Activated CD4-positive, alpha-beta T cell treated with anti-CD3 and anti-CD28 coated beads for 48 hours (primary cell): ENCODE measurements at places on chromosomes 2 and 18.
A peak's percentile ranks its signal among the peaks of the same experiment; 100 is the strongest.

GRCh38 chr2:113342650-113343049 lies 63.9 kb upstream of the PAX8 start:
- DNase-seq, result no peak

GRCh38 chr2:190767821-190768220 lies 112.8 kb upstream of the GLS start:
- DNase-seq, result no peak

GRCh38 chr2:239329284-239329971 lies 71.4 kb downstream of the HDAC4 start:
- no peak for DNase-seq

- no peak for DNase-seq
Observed at GRCh38 chr2:69801745-69802290, 27.6 kb upstream of the GMCL1 start.

- DNase-seq, result no peak
Observed at GRCh38 chr2:236101311-236101950, 66.8 kb downstream of the GBX2 start.

DNA sequence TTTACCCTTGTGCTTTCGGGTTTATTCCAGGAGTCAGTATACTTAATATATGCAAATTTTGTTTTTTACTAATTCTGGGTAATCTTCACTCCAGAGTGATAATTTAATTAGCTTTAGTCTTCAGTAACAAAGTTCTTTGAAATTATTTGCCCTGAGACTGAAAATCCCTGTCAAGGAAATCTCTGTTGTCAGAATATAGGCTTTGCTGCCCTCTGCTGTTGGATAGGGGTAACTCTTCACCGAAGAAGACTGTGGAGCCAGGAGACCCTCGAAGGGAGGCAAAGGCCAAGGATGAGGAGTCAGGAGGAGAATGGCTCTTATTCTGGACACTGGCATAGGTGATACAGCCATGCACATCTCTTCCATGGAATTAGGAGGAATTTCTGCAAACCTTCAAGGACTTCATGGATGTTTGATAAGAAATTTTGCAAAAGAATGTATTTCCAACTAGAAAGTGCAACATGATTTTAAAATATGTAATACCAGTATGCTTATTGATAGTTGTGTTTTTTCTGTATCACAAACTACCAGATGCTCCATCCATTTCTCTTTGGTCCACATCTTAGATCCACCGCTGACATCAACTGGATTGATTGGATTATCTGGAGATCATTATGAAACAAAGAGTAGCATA lies 182.3 kb downstream of the RDH14 start:
- peak; percentile 34 for DNase-seq

DNA sequence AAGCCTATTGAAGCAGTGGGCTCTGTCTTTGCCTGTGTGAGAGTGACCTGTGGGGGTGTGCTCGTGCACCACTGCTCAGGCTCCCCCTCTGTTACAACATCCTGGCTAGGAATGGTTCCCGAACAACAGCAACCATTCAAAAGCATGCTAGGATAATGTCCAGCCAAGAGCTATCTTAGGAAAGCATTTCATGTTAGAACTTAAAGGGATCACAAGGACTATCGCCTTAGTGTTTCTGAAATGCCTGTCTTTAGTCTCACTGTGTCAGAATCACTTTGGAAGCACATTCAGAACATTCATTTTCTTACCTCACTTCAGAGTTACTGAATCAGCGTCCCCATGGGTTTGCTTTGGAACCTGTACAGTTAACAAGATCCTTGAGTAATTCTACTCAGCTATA lies 134.9 kb upstream of the DSEL start:
- DNase-seq, result no peak

GRCh38 chr2:847669-848068 lies 103.0 kb upstream of the SNTG2 start:
- no peak for DNase-seq

DNA sequence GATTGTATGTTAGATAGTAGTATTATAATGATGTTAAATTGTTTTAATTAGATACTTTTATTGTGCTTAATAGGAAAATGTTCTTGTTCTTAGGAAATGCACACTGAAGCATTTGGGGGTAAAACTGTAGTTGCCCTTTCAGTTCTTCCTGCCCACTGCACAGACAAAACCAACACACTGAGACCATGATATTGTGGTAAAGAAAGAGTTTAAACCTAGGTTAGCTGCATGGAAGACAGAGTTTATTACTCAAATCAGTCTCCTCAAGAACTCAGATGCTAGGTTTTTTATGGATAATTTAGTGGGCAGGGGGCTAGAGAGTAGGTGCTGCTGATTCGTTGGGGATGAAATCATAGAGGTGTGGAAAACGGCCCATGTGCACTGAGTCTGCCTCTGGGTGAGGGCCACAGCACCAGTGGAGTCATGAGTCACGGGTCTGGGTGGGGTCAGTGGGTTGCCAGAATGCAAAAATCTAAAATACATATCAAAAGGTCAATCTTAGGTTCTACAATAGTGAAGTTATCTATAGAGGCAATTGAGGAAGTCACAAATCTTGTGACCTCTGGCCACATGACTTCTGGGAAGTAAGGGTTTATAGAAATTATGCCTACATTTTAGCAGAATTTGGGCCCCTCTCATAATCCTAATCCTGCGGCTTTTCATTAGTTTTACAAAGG lies 283.4 kb upstream of the FBXO11 start:
- DNase-seq, result no peak

- DNase-seq, result no peak
Observed at GRCh38 chr2:238696331-238696730, 151.6 kb upstream of the TWIST2 start.

DNA sequence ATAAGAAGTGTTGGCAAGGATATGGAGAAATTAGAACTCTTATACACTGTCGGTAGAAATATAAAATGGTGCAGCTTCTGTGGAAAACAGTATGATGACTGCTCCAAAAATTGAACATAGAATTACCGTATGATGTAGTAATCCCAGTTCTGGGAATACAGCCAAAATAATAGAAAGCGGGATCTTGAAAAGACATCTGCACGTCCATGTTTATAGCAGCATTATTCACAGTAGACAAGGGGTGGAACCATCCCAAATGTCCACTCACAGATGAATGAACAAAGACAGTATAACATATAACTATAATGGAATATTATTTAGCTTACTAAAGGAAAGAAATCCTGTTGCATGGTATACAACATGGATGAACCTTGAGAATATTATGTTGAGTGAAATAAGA lies 257.7 kb downstream of the TDRD15 start:
- DNase-seq, result no peak

- DNase-seq, result no peak
Observed at GRCh38 chr2:197538412-197538811, 22.5 kb downstream of the MOB4 start.

DNA sequence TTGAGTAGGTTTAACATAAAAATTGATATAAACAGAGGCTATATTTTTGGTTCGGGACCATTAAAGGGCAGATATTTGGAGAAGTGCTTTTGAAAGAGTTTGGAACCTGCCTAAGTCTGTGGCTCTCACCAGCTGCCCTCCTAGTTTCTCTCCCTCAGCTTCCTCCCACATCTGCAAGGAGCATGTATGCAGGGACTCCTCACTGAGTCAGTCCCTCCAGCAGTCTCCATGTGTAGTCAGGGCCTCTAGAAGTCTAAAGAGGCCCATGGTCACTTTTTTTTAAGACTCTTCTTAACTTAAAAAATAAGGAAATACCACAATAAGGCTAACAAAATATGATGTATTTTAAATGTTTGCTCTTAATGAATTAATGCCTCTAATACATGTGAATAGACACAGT lies 220.0 kb upstream of the TANK start:
- no peak for DNase-seq

DNA sequence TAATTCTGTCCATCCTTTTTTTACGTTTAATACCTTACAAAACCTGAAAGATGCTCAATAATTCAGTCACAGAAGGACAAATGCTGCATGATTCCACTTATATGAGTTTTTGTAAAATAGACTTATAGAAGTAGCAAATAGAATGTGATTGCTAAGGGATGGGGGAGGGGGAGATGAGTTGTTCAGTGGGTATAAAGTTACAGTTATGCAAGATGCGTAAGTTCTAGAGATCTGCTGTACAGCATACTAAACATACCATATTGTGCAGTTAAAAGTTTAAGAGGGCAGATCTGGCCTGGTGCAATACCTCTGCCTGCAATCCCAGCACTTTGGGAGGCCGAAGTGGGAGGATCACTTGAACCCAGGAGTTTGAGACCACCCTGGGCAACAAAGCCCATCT lies 78.8 kb downstream of the TET3 start:
- no peak for DNase-seq

GRCh38 chr2:189530965-189531637 lies 49.5 kb downstream of the SLC40A1 start:
- DNase-seq, result no peak

GRCh38 chr2:84846741-84847142 lies 34.1 kb downstream of the TRABD2A start:
- no peak for DNase-seq

DNA sequence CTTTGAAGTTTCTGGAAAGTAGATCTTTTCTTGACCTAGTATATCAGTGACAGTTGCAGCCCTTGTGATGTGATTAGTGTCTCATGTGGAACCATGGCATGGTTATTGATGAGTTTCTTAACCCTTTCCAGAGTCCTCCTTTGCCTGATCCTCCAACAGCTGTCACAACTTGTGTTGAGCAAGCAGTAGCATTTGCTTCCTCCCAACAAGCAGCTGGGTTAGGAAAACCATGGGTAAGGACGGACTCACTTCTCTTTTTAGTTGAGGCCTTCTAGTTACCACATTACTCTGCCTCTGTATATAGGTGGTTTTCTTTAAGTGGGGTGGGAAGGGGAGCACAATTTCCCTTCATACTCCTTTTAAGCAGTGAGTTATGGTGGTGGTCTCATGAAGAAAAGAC lies 96.3 kb downstream of the XRCC5 start:
- no peak for DNase-seq

DNA sequence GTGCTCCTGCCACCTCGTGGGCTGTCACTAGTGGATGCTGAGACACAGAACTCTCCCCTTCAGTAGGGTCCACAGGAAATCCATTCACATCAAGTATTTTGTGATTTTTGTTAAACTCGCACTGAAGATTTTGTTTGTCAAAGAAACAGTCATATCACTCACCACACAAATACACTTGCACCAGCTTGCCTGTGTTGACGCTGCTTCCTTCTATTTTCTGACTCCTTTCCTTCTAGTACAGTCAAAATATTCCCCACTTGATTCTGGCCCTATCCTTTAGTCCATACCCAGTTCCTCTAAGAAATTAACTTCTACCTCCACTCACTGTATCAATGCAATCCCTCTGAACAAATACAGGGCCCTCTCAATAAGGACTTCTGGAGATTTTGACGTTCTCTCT lies 213.2 kb upstream of the ARL4C start:
- no peak for DNase-seq

DNA sequence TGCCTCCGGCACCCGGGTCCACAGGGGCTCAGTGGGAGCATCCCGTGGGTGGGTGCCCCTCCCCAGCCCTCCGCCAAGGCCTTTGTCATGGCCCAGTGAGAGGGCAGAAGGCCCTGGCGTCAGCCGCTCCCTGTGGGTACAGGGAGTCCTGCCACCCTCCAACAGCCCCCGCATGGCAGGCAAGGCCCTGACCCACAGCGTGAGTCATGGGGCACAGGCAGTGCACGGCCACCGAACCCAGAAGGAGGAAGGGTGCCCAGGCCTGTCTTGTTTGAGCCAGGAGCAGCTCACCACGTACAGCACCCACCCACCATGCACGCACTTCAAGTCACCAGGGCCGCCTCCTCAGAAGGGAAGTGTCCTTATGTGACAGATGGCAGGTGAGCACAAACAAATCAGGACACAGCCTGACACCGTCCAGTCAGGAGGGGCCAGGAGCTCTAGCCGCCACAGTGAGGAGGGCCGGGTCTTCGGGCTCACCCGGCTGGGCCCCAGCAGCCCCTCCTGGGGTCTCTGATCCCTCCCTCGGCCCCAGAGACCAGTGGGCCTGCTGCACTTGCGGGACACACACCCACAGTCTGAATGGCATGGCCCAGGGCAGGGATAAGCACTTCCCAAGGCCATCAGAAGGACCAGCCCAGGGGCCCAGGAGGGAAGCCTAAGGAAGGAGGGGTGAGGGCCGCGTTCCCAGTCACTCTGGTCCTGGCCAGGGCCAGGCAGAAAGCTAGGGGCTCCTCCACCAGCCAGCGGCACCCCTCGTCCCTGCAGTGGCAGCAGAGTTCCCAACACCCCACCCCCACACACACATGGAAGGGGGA lies 25.8 kb downstream of the BIN1 start:
- DNase-seq, result peak; percentile 69

DNA sequence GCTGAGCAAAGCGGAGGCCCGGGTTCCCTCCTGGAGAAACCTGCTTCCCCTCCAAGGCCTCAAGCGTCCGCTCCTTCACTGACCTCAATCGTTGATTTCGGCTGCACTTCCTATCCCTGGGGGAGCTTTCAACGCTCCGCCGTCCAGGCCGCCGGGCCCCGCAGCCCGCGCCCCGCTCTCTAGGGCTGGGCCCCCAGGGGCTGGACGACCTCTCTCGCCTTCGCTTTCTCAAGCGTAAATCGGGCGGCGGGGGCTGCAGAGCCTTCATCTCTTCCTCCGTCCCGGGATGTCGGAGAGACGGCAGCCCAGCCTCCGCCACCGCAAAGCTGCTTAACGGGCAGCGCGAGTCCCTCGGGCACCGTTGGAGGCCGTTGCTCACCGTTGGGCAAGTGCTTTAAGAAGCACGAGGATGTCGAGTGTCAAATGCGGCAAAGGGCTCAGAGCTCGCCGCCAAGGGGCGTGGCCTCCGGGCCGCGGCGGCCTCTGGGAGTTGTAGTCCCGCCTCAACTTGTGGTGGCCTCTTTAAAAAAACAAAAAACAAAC lies 8.5 kb downstream of the HES6 start:
- DNase-seq, result peak; percentile 83

GRCh38 chr18:5424903-5425664 lies 118.7 kb downstream of the EPB41L3 start:
- no peak for DNase-seq

DNA sequence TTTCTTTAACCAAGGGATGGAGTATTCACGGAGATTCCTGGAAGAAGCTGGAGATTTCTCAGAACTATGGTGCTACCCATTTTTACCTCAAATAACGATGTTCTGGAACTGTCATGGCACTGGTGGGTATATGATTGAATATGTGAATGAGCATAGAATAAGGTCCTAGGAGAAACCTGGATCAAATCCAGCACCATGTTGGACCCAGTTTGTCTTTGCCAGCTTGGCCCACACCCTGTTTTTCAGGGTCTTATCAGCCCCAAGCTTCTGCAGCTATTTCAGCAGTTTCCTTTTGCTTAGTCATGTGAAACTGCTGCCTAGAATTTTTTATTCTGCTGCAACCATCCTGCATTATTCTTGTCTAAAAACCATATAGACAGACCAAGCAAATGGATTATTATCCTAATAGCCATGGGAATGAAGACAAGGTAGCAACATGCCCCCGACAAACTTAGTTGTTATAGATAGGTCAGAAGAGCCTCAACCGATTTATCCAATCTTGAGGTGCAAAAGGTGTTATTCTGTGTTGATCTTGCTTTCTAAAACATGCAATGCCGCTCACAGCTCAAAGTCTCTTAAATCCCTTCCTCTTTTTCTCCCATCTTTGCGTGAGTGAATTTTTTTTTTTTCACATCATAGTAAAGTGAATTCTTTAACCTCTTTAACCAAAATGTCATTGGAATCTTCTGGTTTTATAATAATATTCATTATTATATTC lies 133.6 kb downstream of the PRPF40A start:
- DNase-seq, result no peak

GRCh38 chr2:107062599-107063220 lies 176.7 kb upstream of the ST6GAL2 start:
- no peak for DNase-seq

- peak; percentile 9 for DNase-seq
Observed at GRCh38 chr2:12164689-12165088, 418.3 kb downstream of the LPIN1 start.
